ENCODE measurements at places on chromosomes 1 and 21.

DNA sequence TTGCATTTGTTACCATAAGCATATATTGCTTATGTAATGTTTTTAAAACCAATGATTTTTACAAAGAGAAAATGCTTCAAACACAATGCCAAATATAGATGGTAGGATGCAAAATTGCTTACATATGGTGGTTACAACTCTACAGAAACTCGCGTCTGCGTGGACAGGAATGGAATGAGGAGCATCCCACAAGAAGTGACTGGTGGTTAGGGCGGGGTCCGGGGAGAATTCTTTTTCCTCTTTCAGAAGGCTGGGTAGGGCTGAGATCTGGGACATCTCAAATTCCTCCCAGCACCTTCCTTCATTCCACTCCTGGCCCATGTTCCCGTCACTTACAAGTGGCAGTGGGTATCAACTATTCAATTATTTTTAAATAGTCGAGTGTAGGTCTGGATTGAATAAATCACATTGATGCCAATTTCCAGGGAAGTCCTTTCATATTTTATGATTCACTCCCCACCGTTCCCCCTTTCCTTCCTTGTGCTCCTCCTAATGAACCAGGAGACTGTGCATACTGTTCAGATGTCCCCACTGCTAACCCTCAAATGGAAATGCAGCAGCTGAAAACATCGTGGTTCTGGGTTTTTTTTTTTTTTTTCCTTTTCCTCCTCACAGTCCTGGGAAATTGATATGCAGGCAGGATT, 174.5 kb upstream of the POU3F1 start:
- DNase-seq = peak; percentile 22

DNA sequence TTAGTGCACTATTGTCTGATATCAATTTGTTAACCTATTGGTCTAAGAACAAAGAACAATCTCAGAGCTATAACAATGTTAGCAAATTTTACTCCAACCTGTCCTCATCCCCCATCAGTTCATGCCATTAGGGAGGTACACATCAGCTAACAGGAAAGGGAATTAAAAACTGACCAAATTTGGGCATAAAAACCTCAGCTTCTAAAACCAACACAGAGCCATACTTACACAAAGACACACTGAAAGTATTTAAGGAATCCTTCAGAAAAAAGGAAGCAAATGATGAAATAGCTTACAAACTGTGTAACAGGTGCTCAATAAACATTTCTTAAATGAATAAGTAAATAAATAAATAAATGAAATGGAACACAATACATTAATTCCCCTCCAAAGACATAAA, 89.2 kb downstream of the TTLL7 start:
- no peak for DNase-seq

DNA sequence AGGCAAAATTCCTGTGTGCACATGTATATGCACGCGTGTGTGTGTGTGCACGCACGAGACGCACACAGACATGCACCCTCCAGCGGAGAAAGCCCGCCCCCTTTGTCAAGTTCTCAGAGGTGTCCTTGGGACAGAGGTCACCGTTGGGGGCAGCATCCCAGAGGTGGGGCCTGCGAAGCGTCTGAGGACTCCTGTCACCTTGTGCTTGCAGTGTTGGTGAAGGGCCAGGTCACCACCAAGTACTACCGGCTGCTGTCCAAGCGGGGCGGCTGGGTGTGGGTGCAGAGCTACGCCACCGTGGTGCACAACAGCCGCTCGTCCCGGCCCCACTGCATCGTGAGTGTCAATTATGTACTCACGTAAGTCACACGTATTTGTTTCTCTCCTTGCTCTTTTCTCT, 42.6 kb downstream of the SIM2 start:
- DNase-seq = no peak

DNA sequence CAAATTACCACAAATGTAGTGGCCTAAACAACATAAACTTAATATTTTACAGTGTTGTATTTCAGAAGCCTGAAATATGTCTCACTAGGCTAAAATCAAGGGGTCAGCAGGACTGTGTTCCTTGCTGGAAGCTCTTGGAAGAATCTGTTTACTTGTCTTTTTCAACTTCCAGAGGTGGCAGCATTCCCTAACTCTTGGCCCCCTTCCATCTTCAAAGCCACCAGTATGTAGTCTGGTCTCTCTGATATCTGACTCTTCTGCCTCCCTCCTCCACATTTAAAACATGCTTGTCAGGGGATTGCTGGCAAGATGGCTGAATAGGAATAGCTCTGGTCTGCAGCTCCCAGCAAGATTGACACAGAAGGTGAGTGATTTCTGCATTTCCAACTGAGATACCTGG, 567.5 kb downstream of the PLA2G4A start:
- DNase-seq = no peak

DNA sequence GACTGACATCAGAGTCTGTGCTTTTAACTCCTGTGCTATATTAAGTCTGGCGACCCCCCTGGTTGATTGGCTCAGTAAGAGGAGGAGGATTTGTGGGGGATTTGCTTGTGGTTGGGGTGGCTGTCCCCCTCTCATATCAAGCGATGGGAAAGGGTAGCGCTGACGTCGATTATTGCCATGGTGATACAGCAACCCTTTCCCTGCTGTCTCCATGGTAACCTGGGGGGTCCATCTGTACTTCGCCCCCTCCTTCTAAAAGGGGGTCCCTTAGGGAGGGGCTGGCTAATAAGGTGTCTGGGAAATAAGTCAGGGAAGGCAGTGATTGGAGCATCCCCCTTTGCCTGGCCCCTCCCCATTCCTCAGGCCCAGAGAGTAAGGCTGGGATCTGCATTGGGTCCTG, 4.7 kb downstream of the FAM229A start:
- DNase-seq = no peak

- no peak for DNase-seq
Measured at GRCh38 chr1:33274446-33274845, 18.2 kb downstream of the ZNF362 start.

GRCh38 chr1:62406576-62406975, 30.3 kb upstream of the USP1 start:
- DNase-seq = no peak

- DNase-seq = no peak
Measured at GRCh38 chr1:41913014-41913413, 5.7 kb downstream of the HIVEP3 start.

Data from ELR (cell line).